Foreskin fibroblast (primary cell): ENCODE measurements at places on chromosomes 5 and 9.

DNA sequence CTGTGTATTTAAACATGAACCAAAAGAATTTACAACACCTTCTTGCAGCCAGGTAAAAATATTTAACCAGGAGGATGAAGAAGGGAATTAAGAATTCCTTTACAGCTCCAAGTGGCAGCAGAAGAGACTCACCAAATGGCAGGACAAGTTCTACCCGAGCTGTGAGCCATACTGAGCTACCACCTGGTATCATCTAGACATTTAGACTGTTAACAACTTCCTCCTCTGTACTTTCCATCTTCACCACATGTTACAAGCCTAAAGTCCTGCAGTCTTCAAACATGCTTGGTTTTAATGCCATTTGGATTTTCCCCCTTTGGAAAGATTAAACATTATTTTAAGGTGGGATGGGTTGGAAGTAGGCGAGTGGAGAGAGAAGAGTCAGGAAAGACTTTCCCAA, 190.2 kb downstream of the TRPM6 start:
- no peak for DNase-seq

DNA sequence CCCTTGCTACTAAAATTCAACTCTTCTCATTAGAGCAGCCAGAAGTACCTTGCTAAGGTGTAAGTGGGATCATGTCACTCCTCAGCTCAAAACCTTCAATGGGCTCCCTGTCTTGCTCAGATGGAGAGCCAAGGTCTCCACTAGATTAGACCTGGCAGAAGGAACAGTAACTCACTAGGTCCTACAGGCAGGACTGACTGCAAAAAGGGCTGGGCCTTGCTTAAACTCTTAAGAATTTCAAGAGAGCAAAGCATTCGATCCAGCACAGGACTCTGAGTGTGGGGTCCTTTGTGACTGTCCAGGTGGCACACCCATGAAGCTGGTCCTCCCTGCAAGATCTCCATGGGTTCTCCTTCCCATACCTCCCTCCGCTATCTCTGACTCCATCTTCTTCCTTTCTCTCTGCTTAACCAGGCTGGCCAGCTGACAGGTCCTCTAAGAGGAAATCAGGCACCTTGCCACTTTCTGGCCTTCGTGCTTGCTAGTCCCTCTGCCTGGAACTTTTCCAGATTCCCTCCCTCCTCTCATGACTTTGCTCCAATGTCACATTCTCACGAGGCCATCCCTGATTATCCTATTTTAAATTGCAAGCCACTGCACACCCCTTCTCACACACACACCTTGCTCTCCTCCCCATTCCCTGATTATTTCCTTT, 70.2 kb downstream of the BASP1 start:
- no peak for DNase-seq

DNA sequence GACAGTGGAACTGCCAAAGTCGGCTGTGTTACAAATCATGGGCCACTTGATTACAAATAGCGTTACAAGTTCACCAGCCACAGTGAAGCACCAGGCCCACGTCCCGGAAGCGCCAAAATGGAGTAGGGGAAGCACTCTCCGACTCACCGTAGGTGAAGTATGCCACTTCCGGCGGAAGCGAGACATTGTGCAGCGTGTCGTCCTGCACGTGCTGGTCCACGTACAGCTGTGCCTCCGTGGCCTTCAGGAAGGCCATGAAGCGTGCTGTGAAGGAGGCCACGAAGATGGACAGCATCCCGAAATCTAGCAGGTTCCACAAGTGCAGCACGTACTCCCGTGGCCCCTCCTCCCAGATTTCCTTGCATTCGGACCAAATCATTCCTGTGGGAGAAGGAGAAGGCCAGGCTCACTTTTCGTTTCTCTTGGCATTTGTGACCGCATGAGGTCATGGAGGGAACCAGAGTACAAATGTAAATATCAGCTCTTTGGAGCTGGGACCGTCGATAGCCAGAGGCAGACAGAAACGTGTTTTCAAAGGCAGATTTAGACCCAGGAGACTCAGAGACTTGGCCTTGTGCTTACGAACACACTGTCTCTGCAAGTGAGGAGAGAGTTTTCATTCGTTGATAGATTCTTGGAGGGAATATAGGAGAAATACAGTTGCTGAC, 58.7 kb upstream of the SMIM32 start:
- no peak for DNase-seq

DNA sequence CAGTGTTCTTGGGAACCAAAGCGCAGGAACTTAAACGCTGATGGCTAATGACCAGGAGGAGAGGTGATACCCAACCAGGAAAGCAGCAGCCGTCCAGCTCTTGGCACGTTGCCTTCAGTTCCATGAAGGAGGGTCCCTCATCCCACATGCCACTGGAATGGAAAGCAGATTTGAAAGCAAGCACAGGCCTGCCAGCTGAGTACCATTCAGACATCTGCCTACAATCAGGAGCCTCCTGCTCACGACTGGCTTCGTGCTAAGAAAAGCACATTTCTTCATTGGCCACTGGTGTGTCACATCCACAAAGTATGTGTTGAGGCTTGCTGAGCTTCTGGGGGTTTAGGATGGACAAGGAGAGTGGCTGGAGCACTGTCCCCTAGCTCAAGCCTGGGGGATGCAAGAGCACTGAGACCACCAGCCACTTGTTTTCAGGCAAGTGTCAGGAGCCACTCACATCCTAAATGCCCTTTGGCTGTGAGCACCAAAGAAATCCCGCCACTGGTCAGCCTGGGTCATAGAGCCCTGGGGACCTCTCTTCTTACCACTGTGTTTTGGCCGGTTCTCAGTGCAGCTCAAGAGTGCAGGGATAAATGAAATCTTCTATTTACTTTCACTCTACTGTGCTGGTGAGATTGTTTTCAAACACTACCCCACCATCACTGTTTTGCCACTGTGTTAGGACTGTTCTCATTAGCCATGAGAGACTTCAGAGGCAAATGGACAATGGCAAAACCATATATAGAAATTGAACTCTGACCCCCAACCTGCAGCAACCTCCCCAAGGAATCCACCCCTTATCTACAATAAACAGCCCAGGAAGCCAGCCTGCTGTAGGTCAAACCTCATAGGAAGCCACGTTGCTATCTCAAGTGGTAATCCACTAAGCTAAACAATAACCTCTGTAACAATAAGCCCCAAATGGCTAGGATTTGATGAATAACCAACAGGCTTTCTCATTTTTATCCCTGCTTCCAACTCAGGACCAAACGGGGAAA, 58.3 kb downstream of the MTX3 start:
- DNase-seq: peak; percentile 30

GRCh38 chr9:21677834-21678233, 124.6 kb upstream of the MTAP start:
- DNase-seq: peak; percentile 88

DNA sequence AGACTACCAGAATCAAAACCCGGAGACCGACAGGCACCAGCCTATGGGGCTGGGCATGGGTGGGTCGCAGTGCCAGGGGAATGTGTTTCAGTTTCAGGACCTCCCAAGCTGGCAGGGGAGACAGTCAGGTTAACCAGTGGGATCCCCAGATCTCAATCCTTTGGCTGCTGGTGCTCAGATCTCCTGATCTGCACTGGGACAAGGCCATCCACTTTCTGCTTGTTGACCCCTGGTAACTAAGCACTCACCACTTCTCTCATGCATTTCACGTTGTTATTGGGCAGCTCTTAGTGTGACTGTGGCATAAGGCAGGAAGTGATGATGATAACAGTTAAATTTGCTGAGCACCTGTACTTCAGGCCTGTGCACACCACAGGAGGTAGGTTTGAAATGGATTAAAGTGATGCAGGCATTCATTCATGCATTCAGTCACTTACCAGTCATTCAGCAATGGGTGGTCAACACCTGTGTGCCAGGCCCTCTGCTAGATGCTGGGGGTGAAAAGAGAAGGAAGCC, 42.1 kb upstream of the STXBP1 start:
- DNase-seq: no peak

DNA sequence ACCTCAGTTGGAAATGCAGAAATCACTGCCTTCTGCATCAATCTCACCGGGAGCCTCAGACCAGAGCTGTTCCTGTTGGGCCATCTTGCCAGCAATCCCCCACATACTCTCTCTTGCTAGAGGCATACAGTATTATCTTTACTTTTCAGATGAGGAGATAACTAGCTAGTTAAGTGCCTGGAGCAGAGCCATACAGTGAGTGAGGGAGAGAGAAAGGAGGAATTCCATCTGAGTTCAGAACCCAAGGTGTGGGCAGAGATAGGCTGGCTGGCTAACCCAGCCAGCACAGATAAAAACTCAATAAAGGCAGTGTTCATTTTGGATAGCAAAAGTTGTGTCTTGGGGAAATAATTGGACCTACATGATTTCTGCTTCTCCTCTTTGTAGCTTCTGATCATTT, 268.0 kb upstream of the KIF2A start:
- no peak for DNase-seq

DNA sequence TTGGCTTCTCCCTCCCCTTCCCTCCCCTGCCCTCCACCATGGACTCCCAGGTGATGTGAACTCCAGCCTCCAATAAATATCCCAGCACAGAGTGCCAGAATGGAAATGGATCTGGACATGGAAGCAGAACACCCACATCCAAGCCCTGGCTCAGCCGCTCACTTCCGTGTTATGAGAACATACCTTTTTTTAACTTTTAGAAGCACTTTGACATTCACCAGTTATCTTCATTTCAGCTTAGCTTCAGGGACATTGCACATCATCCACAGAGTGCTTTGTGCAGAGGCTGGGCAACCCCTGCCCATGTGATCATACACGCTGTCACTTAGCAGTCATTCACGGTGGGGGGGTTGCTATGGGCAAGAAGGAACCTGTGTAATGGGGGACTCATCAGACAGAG, 9.1 kb downstream of the AFAP1L1 start:
- no peak for DNase-seq

- DNase-seq: no peak
Measured at GRCh38 chr5:16794269-16794913, 141.7 kb downstream of the MYO10 start.

DNA sequence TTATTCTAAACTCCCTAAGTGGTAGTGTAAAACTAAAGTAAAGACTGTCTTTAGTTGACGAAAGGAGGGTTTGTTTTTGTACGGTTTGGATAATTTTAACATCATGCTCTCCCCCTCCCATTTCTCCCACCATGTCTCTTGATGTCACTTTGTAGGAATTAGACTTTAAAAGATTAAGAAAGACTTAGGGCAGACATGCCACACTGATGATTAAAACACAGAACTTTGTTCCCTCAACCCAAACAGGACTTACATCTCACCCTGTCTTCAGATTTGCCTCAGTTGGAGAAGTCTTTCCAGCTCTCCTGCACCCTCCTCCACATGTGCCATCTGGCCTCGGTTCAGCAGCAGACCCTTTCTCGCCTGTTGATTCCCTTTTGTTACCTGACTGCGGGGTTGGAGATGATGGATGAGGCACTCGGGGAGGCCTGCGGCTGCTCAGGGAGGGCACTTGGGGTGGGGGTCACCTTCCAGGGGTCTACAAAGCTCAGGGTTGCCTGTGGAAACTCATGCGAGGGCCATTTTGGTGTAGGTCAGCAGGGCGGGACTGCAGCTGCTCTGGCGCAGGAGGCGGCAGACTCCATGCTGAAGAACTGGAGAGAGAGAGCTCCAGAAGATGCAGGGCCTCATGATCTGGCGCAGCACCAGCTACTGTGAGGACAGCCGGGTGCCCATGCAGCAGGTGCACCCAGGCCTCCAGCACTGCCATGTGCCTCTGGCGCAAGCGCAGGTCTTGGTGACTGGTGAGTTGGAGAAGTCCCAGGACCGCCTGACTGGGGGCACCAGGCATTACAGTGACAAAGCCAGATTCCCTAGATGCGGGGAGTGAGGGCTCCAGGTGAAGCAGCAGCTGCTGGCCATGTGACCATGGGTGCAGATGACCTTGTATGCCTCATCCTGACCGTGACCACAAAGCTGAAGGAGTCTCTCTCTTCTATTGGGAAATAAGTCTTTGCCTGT, 24.5 kb upstream of the EXOC3 start:
- DNase-seq: peak; percentile 64

DNA sequence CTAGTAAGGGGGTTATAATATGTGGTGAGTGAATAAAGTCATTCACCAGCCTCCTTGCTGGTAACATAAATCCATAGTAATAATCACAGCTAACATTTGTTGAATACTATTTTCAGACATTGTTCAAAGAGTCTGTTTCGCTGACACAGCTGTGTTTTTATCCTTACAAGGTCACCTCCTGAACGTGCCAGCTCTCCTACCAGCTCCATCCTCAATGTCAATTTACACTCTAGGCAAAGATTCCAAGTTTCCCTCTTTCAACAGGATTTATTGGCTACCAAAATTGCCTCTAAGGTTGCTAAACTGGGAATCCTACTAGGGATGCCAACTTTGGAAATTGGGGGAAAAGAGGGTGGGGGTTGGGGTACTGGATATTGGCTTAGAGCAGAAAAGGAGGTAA, 30.7 kb upstream of the SMC5 start:
- DNase-seq: no peak

- DNase-seq: peak; percentile 78
Measured at GRCh38 chr5:72951671-72952468, 4.0 kb upstream of the FCHO2 start.

DNA sequence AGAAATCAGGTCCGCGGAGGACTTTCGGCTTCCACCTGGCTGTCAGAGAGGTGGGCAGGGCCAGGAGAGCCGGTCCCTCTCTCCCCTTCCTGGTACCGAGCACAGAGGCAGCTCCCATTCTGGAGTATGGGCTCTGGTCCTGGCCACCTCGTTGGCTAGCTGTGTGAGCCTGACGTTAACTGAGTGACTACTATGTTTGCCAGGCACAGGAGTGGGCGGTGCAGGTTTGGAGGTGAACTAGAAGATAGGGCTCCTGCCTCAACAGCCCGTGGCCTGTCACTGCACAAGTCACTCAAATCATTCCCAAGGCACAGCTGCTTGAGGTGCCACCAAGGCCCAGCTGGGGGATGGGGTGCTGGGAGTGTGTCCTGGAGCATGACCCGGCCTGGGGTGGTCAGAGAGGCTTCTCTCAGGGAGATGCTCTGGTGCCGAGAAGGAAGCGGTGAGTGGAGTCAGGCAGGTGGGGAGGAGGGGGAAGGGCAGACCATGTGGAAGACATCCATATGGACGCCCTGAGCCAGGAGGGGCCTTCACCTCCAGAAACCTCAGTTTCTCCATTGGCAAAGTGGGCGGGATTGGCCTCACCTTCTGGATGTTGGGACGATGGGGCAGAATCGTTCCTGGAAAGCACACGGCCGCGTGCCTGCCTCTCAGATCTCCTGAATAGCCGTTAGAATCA, 39.5 kb downstream of the NCS1 start:
- DNase-seq: no peak

GRCh38 chr5:138989720-138990119, 114.6 kb upstream of the LRRTM2 start:
- peak; percentile 69 for DNase-seq

DNA sequence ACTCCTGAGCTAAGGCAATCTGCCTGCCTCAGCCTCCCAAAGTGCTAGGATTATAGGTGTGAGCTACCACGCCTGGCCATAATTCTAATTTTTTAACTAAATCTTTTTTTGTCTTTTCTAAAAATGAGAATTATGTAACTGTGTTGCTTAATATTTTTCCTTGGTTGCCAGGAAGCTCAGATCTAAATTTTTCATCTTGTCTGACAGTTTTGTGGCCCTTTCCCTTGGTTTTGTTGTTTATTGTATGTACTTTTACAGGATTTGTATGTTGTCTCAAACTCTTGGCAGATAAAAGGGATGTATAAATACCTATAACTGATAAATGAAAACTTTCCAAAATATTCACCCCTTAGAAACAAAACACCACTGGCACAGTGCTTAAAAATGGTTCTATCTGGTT, 88.2 kb upstream of the KLF9 start:
- no peak for DNase-seq
